Glutamatergic neuron (in vitro differentiated cells): ENCODE measurements at places on chromosomes 16 and 17.

DNA sequence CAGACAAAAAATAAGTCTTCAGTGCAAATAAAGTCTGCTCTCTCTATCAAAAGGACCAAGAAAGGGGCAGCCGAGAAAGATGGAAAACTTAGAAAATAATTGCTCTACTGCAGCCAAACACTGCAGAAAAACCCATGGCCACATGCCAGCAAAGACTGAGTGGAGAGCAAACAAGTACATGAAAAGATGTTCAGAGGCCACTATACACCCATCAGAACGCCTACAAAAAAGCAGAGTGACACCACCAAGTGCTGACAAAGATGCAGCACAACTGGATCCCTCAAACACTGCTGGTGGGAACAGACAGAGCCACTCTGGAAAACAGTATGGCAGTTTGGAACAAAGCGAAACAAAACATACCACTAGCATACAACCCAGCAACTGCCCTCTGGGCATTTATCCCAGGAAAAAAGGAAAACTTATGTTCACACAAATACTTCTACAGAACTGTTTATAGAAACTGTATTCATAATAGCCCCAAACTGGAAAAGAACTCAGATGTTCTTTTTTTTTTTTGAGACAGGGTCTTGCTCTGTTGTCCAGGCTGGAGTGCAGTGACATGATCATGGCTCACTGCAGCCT is 36.7 kb downstream of the KIAA0753 start:
- DNase-seq = no peak

- no peak for DNase-seq
Observed at GRCh38 chr17:39195568-39196160, 1.8 kb downstream of the CACNB1 start.

- no peak for DNase-seq
Observed at GRCh38 chr16:72812672-72813071, 235.3 kb downstream of the ZFHX3 start.

DNA sequence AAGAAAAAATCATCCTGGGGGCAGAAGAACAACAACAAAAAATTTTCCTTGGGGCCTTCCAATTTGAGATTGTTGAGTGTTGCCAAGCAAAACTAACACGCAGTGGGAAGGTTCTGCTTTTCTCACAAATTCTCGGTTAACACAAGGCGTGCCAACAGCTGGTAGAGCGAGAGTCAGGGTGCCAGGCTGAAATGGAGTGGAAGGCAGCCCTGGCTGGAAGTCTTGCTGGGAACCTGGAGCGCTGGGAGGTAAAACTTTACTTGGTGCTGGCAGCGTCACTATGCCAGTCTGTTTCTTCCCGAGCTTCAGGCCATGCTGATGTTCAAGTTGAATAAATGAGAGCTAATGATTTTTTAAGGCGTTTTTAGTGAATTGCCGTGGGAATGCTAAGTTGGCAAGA is 189.4 kb downstream of the WWOX start:
- no peak for DNase-seq

DNA sequence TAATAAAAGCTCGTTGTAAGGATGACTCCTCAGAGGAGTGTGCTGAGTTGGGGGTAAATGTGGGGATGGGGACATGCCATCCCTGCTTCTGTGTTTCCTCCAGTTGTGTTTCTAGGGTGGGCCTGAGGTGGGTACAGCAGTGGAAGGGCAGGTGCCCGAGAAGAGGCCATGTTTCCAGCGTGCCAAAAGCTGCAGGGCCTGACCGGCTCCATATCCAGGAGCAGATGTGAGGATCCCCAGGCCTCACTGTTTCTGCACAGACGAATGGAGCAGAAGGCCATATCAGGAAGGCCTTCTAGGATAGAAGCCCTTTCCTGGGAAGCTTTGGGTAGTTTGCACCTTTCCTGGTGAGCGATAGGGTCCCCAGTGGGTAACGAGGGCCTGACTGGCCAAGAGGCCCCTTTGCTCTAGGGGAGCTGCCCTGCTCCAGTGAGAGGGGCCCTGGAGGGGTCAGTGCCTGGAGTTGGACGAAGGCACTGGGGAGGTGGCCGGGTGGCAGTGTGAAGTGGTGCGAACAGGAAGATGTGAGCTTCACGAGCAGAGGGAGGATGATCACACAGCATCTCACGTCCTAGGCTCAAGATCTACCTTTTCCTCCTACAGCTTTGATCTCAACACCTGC is 62.9 kb downstream of the SHISA6 start:
- DNase-seq = no peak

DNA sequence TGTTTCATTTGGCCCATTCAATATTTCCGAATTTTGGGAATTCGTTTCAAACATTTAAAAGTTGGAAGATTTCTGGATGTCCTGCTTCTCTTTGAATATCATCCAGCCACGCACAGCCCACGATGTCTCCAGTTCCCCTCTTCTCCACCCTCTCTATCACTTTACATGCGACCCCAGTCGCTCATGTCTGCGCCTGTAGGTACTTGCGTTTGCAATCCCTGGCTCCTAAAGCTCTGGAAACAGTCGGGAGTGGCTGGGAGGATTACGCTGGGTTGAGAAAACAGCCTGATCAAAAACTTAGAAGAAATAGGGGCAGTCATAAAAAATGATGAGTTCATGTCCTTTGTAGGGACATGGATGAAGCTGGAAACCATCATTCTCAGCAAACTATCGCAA is 1.5 kb upstream of the SBK1 start:
- DNase-seq = no peak

GRCh38 chr17:39812466-39812865 is 51.6 kb downstream of the IKZF3 start:
- DNase-seq = no peak

DNA sequence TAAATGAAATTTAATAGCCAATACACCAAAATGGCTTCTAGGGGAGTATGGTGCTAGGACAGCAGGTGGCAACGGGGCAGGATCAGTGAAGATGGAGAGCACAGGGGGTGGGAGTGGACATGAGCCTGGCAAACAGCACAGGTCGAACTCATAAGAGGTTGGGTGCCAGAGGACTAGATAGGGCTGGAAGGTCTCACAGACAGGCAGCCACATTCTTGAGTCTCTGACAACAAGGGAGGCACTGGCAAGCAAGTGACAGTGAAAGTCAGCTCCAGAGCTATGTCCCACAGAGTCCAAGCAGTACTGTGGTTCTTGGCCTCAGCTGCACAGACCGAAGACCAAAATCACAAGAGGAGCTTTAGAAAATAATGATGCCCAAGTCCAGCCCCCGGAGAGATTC is 61.2 kb downstream of the USP31 start:
- DNase-seq = no peak

- no peak for DNase-seq
Observed at GRCh38 chr16:55386534-55387296, 62.7 kb downstream of the IRX6 start.

- no peak for DNase-seq
Observed at GRCh38 chr17:80205811-80206210, 14.3 kb downstream of the SGSH start.

DNA sequence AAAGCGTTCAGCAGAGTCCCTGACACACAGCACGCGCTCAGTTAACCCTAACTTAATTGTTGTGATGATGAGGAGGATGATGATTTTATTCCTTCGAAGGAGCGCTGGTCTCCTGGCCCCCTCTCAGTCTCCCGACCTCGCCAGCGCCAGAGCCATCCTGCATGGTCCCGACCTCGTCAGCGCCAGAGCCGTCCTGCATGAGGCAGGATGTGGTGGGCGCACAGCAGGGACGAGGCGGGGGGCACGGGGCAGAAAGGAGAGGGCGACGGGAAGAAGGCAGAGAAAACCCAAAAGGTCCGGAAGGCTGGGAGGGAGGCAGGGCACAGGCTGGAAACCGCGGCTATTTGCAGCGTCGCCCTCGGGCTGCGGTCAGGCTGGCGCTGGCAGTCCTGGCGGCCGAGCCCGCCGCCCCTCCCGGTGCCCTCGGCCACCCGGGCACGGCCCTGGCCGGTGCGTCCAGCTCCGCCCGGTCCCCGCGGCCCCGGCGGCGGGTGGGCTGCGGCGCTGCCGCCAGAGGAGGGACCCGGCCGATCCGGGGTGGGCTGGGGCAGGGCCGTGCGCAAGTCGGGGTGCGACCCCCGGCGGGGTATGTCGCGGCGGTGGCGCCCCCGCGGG is 3.0 kb upstream of the TAC4 start:
- DNase-seq = no peak

GRCh38 chr17:41594363-41594915 is 7.7 kb upstream of the KRT14 start:
- DNase-seq = no peak

DNA sequence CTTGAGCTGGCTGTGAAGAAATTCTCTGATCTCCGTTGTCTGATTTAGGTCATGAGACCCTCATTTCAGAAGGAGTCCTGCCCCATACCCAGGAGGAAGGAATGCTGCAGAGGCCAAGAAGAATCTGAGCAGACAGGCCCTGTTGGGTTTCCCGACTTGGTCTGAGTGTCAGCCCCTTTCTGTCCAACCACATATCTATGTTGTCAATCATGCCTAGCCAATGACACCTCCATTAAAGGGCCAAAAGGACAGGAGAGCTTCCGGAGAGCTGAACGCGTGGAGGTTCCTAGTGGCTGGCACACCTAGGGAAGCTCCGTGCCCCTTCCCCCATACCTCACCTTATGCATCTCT is 37.8 kb downstream of the PIMREG start:
- no peak for DNase-seq

- peak; percentile 60 for DNase-seq
Observed at GRCh38 chr16:85381738-85382592, 231.2 kb upstream of the GSE1 start.

GRCh38 chr16:4110680-4111079 is 5.6 kb downstream of the ADCY9 start:
- DNase-seq = no peak

- DNase-seq = no peak
Observed at GRCh38 chr17:60631119-60631518, 31.1 kb downstream of the PPM1D start.

GRCh38 chr16:18003033-18003432 is 333.5 kb downstream of the NPIPA8 start:
- no peak for DNase-seq

DNA sequence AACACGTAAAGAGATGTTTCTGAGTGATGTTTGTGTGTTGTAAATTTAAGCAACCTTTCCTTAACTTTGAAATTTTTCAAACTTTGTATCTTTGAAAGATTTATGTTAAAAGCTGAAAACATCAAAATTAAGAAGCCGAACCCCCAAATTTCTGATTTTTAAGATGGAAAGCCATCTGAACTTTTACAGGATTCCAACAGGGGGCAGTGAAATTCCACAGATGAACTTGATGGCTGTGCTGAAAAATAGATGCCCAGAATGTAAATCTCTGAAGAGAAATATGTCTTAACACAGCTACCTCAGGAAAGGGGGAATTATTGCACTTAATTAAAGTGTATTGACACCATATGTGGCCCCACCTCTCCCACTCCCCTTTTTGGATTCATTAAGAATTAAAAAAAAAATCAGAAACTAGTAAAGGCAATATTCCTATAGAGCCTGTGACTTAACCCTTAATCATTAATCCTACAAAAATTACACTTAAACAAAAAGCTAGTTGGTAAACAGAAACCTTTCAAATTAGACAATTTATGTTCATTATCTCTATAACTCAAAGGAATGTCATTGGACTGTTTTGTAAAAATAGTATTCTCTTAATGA is 597.9 kb downstream of the KCNJ2 start:
- DNase-seq = no peak

- DNase-seq = peak; percentile 63
Observed at GRCh38 chr17:3012926-3013581, 50.4 kb downstream of the OR1D5 start.

- DNase-seq = no peak
Observed at GRCh38 chr16:878886-879285, 78.4 kb upstream of the GNG13 start.

- DNase-seq = no peak
Observed at GRCh38 chr17:80337195-80337895, 76.7 kb downstream of the RNF213 start.

DNA sequence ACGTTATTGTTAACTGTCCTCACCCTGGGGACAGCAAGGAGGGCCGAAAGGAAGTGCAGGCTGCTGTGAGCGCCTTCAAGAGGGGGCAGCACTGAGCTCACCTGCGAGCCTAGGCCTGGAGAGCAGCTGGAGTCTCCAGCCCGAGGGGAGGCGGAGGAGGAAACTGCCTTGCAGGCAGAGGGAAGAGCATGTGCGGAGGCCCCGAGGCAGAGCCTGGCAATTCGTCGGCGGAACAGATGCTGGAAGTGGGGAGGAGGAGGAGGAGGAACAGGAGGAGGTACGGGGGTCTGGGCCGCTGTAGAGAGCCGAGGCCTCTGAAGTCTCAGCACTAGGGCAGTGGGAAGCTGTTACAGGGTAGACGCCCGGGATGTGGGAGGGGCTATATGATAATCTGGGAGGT is 49.6 kb upstream of the PLCG2 start:
- peak; percentile 65 for DNase-seq

- no peak for DNase-seq
Observed at GRCh38 chr16:51549836-51550235, 398.8 kb upstream of the SALL1 start.

GRCh38 chr16:47565454-47565853 is 104.3 kb downstream of the PHKB start:
- DNase-seq = no peak

GRCh38 chr17:8408371-8408770 is 10.7 kb upstream of the RNF222 start:
- DNase-seq = no peak

DNA sequence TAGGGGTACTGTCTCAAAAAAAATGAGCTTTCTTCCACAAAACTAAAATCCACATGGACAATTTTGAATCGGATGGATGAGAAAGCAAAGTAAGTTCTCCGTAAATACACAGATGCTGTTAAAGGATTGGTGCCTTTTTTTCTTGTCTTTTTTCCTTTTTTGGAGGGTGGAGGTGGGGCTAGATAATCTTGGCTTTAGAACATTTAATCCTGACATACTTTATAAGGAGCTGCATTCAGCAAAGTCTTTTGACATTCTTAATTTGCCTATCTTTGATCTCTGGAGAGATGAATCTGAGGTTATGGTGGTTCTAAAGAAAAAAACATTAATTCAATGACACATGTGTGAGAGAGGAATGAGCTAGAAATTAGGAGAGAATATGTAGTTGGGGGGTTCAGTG is 312.3 kb upstream of the KCNJ16 start:
- DNase-seq = no peak

GRCh38 chr16:55330781-55331647 is 7.0 kb downstream of the IRX6 start:
- peak; percentile 32 for DNase-seq
